ENCODE measurements at places on chromosomes 5 and 9.

DNA sequence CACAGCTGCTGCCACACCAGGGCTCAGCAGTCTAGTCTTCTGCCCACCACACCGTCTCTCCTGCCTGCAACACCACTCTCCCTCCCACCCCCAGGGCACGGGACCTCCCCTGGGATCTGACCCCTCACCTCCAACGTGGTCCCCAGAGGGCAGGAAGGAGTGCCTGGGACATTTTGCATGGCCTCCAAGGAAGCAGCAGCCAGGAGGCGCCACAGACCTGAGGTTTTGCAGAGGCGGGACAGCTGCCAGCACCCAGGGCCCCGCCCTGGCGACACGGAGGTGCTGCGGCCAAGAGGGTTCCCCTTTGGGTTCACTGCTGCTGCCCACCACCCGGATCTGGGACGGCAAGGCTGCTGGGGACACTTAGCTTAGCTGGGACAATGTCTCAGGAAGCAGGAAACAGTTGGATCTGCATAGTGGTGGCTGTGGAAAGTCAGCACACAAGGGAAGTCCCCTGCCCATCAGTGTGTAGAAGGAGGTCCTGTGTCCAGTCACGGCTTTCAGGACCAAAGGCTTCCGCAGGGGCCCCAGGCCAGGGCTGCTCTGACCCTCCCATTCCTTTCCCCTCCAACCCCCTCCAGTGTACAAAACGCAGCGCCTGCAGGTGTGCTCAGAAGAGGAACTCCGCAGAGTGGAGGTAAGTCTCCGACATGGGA lies 13.8 kb downstream of the PROP1 start:
- no peak for DNase-seq

DNA sequence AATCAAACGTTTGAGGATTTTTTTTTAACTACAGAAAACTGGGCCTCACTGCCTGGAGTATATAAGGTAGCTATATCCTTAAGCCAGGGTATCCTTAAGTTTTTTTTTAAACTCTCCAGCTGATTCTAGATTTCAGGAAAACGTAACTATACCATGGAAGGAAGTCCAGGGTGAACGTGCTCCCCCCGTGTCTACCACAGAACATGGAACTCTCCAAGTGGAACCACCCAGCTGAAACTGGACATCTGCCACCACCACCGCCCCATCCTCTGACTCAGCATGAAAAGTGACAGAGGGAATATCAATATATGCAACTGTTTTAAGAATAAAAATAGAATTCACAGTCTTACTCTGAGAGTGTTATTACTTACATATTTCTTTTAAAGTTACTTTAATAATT lies 61.3 kb downstream of the DROSHA start:
- no peak for DNase-seq

- DNase-seq = no peak
Observed at GRCh38 chr5:138725818-138726416, 27.3 kb upstream of the CTNNA1 start.

DNA sequence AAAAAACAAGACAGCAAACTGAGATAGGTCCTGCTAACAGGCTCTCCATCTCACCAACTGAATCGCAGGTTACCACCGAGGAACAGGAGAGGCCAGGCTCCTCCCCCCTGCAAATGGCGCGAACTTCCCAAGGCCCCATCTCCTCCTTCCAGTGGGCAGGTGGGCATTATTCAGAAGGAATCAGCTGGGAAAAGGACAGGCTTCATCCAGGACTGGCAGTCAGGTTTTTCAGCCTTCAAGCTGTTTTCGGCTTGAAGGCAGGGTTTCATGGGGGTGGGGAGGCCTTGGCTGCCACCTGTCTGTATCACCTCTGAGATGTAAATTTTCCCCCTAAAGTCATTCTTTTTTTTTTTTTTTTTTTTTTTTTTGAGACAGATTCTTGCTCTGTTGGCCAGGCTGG lies 79.4 kb downstream of the SFXN1 start:
- DNase-seq = no peak

DNA sequence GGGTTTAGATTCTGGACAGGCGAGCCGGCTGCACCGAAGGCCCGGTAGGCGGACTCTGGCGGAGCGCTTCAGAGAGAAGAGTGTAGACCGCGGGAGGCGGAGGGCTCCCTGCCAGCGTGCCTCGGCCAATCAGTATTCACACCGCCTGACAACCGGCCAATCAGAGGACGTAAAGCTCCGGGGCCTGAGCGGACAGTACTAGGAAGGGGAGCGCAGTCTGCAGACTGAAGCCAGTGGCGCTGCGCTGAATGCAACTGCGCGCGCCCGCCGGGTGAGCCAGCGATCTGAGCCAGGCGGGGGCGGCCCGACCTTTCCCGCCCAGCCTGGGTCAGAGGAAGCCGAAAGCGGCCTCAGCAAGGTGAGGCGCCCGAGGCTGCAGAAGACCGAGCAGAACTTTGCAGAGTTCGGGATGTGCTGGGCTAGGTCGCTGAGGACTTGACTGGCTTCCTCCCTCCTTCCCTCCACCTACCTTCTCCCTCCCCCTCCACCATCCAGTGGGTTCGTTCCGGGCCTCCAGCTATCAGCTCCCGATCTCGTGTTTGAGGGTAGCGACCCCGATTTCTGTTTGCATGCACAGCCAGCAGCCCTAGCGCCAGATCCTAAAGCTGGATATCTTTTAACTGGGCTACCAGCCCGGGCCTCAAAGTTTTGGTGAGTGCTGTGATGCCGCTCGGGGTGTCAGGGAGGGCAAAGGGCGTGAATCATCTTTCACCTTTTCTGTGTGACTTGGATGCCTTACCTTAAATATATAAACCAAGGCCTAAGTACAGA lies at the start of gene DMRT2:
DMRT2 (plus strand) TSS at position 233 of the 771 bp plus-strand sequence. CDS start 1,257 bp downstream, outside the sequence.
- DNase-seq = no peak

DNA sequence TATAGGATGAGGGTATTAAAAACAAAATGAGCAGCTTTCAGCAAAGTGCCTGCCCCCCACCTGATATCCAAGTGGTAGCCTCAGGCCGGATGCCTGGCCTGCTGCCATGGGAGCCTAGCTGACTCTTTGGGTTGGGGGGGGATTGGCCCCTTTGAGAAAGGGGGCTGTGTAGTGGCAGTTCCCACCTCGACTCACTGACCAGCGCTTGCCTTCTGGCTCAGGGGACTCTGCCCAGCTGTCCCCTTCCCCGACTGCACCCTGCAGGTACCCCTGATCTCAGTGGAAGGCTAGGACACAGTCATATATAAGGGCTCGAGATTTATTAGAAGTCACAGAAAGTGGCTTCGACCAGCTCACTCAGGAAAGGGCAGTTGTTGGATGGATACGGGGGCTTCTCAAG lies 1.5 kb upstream of the NEUROG1 start:
- no peak for DNase-seq

GRCh38 chr5:29185558-29185957 lies 2007.9 kb upstream of the CDH6 start:
- no peak for DNase-seq

GRCh38 chr9:108271646-108272348 lies 584.0 kb downstream of the ACTL7B start:
- DNase-seq = no peak

DNA sequence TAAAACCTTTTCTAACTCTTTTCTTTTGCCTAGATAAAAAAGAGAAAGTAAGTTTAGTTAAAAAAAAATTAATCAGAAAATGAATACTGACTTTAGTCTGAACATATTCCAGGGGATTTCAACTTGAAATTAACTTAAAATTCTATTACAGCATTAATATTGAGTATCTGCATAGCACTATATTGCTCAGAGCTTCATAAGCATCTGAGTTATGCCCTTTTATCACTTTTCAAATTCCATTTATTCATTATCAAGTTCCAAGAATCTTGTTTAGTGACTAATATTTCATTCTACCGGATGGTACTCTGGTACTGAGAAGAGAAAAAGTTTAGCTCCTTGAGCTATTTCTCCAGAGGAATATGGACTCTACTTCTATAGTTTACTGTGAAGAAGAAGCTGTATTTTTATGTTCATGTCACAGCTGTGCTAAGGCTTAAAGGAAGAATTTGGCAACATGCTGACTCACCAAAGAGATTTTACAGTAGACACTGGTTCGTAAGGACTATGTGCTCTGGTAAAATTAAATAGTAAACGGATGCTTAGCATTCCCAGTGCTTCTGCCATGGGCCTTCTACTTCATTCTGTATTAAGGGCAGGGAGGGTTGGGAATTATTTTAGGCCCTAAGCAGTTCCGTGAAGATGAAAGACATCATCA lies 285.2 kb upstream of the SEMA6A start:
- DNase-seq = no peak

DNA sequence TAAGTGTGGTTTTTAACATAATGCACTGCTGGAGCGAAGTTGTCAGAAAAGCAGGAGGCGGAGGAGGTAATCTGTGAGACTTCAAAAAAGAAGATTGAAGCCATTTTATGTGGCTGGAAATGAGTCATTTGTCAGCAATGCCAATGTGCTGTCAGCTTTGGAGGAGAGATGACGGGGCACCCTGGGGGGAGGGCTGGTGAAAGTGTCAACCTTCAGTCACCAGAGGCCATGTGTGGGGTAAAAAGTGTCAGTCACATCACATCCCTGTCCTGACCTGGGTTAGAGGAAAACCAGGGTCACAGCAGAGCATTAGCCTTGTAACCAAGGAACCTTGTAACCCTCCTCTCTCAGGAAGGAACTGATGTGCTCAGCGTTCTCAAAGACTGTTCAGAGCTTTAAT lies 59.1 kb downstream of the TLR4 start:
- DNase-seq = no peak

- no peak for DNase-seq
Observed at GRCh38 chr5:133642153-133642722, 29.9 kb upstream of the FSTL4 start.

DNA sequence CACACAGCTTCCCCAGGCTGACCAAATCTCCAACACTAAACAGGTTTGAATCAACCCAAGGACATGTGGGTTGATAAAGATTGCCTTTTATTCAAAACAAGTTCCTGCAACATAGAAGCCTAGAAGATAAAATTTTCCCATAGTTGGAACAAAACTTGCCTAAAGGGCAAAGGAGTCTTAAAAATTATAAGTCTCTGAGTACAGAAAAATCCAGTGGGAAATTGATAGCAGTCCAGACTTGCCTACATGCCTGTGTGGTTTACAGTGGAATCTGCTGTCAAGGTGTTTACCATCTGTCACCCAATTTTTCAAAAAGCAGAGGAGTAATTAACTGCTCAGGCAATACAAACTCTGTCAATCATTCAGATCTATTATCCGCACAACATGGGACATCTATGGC lies 168.2 kb downstream of the PPP2R2B start:
- no peak for DNase-seq

GRCh38 chr5:77259476-77259875 lies 49.0 kb downstream of the PDE8B start:
- no peak for DNase-seq

GRCh38 chr5:77390795-77391194 lies 101.3 kb downstream of the WDR41 start:
- no peak for DNase-seq

- no peak for DNase-seq
Observed at GRCh38 chr9:32404402-32404801, 20.0 kb downstream of the ACO1 start.

- DNase-seq = no peak
Observed at GRCh38 chr5:130705368-130705767, 459.7 kb downstream of the HINT1 start.

DNA sequence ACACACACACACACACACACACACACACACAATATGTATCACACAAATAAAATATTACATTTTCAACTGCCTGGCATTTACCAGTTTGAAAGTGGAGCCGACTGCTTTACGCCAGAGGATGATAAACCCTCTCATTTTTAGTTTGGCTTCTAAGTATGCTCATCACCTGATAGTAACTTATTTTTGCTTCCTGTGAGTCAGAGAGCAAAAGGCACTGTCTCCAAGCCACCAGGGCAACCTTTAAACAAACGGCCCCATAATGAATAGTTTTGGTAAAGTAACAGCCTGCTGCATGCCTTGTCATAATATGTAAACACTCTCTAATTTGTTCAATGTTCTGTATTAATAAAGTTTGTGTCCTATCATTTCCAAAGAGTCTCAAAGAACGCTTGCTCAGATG lies 26.9 kb downstream of the KLF4 start:
- no peak for DNase-seq

DNA sequence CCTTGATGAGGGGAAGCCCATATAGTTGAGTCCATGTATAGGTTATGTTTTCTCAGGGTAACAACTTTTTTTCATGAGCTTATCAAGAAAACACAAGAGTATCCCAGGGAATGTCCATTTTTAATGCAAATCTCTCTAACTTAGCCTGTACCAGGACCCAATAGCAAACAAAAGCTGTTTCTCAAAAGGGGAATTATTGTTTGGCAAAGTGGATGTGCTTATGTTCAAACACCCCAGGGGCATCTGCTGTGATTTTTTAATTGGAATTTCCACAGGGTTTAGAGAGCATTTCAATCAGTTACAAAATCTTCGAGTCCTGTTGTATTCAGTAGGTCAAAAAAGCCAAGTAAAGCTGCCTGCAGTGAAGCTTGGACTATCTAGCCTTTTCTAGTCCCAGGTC lies 33.4 kb upstream of the CSNK1G3 start:
- no peak for DNase-seq

DNA sequence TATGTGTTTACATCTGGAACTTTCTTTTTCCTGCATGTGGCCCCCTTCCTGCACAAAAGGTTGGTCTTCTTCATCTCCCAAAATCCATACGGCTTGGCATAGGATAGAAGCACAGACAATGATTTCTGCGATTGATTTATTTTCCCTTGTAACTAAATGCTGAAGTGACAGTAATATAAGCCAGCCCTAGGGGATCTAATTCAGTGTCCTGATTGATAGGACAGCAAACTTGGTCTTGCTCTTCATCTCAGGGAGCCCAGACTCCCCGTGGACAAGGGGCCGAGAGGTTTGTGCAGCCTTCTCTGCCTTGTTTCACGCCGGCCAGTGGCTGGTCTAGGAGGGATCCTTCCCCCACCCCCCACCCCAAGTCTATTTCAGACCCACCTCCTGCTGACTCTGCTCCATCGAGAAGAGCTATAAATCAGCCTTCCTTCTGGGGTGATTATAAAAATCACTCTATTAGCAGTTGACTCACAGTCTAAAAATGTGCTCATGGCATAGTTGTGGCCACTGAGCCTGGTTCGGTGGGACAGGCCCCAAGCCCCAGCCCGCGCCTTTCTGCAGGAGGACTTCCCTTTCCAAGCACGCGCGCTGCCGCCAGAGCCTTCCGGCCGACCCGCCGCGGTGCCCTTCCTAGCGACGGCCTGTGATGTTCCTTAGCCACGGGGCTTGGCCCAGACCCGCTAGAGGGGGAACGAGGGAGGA lies 89.8 kb upstream of the COL5A1 start:
- DNase-seq = no peak

DNA sequence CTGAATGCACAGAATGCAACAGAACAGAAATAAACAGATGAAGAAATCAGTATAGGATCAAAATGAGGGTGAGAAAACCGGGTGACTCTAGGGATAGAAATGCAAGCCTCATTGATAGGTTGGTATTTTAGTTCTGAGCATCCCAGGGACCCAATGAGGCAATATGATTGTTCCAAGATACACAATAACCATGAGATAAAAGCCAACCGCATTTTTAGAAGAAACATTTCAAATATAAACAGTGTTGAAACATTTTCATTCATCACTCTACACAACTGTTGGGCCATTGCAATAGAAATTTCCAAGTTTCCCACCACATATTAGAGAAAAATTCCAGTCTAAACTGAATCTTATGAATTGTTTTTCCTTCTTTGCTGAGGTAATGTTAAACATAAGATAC lies 452.3 kb upstream of the PTGER4 start:
- no peak for DNase-seq
